ENCODE measurements at places on chromosomes 1 and 21. TPM values are rescaled to one million over a fixed set of nuclear protein-coding genes. Genes with fewer than 3 reads are reported as not detected.

Gene RBM11
- 3.3 TPM for total RNA-seq

DNA sequence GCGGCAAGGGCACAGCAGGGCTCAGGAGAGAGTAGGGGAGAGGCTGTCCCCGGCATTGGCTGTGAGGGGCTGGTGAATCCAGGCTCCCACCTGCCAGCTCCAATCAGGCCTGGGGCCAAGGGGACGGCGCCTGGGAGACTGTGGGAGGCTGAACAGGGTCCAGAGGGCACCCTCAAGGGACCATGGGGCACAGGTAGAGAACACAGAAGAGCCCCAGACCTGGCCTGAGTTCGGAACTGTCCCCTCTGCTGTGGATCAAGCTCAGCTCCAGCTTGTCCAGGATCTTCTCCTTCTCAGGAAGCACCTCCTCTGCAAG is 67.0 kb downstream of the KCNAB2 start:
- no peak overlapping the region for H3K27ac ChIP-seq
- H3K4me1 ChIP-seq: no peaks in the 10 kb centered on the region
- H3K4me3 ChIP-seq: no peak overlapping the region
- H3K27me3 ChIP-seq: peaks cover 9% of the 10 kb centered on the region
- DNase-seq: peak; percentile 15

DNA sequence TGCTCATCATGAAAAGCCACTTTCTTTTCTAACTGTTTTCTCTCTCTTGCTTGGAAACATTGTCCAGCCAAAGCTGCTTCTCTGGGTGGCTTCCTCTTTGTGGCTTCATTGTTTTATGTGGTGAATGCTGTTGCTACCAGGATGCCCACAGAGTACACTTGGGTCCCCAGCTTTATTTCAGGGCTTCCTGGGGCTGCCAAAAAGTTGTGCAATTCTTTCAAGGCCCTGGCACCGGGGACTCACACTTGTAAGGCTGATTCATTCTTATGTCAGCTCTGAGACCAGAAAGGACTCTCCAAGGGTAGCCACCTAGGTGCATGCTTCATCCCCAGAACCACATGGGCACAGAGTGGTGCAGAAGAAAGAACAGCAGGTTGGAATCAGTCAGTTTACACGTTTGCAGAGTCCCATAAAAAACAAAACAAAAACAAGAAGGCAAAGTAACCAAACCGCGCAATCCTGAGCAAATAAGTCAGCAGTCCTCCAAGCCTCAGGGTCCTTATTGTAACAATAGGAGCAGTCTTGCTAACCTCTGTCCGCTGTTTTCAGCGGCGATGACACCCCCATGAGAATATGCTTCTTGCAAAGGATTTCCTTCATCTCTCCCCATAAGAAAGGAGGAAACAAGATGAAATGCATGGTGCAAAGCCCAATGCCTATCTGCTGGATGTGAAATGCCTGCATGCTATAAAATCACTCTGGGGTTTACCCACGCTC is 89.9 kb upstream of the SSX2IP start:
- peak overlapping the region; percentile 61 for H3K4me3 ChIP-seq
- no peak for DNase-seq
- peaks cover 27% of the 10 kb centered on the region for H3K4me1 ChIP-seq
- peak overlapping the region; percentile 57 for H3K27ac ChIP-seq
- H3K36me3 ChIP-seq: no peaks in the 10 kb centered on the region
- H3K27me3 ChIP-seq: no peaks in the 10 kb centered on the region

- peaks cover 4% of the 10 kb centered on the region for H3K36me3 ChIP-seq
- H3K4me1 ChIP-seq: peaks cover 29% of the 10 kb centered on the region
- H3K27ac ChIP-seq: peak overlapping the region; percentile 83
- DNase-seq: peak; percentile 74
- H3K27me3 ChIP-seq: peaks cover 20% of the 10 kb centered on the region
These were observed 150.1 kb upstream of the SOD1 start for GRCh38 chr21:31509194-31510017.

DNA sequence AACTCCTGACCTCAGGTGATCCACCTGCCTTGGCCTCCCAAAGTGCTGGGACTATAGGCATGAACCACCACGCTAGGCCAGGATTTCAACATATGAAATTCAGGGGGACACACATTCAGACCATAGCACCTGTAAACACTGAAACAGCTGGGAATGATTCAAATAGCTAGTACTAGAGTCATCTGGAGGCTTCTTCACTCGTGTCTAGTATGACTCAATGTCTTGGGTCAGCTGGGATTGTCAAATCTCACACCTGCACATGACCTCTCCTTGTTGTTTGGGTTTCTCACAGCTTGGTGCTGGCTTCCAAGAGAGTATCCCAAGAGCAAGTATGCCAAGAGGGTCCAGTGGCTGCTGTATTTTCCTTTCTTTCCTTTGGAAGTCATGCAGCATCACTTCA is 75.1 kb downstream of the PGM1 start:
- H3K4me3 ChIP-seq: no peak overlapping the region
- no peak for DNase-seq

Data from activated naive CD8-positive, alpha-beta T cell treated with anti-CD3 and anti-CD28 coated beads, Interleukin-2, amount 10 ng/mL, durations not matched to agents 7 days and 5 days (primary cell).